ENCODE measurements at places on chromosomes 7 and 10. TPM values are rescaled to one million over a fixed set of nuclear protein-coding genes. Genes with fewer than 3 reads are reported as not detected.

Gene DGKB
- total RNA-seq, result not detected

Gene PNLIPRP1
- not detected for total RNA-seq

DNA sequence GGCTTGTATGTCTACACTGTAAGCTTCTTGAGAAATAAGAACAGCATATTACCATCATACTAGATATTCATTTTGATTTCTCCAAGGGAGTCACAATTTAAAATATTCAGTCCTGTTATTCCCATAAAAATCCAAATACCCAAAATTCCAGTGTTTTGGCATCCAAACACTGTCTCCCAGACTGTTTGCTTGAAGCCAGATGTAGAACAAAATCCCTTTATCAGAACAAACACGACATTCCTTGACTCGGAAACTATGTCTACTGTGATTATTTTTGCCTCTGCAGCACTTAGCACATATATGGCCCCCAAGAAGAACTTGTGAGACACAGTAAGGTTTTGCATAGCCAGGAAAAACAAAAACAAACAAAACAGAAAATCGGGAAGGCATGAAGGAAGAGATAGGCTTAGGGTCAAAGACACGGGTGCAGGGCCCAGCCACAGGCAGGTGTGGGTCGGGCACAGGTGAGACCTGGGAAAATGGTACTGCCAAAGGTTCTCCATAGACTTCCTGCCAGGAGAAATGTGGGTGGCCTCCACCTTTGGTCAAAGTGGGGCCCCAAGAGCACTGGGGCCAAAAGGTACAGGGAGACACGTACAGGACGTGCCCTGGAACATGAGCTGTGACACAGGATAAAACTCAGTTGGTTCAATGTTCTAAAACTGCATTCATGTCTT is 36.5 kb downstream of the CPXM2 start:
- H3K4me3 ChIP-seq, result no peak overlapping the region

GRCh38 chr10:48516911-48517310 is 88.0 kb downstream of the ARHGAP22 start:
- H3K27ac ChIP-seq, result no peak overlapping the region
- DNase-seq, result no peak
- H3K4me1 ChIP-seq, result 0 out of 2 replicates have a peak, but pooled peaks cover 11% of the 10 kb centered on the region
- no peaks in the 10 kb centered on the region for H3K36me3 ChIP-seq

DNA sequence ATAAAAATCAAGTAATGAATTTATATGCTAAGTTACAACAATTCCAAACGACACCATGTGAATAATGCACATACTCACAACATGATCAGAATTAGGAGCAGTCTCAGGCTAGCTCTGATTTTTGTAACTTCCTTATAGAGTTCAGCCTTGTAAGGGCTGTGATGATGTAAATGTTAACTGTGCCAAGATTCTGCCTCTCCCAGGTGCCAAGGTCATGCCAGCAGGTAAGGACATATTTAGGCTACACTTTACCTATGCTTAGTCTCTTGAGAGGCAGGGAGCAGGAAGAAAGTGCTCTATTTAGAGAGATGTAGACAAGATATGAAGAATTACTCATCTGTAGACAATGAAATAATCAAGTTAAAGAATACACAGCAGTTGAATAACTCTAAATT is 53.6 kb upstream of the AGR3 start:
- no peaks in the 10 kb centered on the region for H3K36me3 ChIP-seq
- no peak overlapping the region for H3K27ac ChIP-seq
- no peak overlapping the region for H3K4me3 ChIP-seq
- no peaks in the 10 kb centered on the region for H3K27me3 ChIP-seq

DNA sequence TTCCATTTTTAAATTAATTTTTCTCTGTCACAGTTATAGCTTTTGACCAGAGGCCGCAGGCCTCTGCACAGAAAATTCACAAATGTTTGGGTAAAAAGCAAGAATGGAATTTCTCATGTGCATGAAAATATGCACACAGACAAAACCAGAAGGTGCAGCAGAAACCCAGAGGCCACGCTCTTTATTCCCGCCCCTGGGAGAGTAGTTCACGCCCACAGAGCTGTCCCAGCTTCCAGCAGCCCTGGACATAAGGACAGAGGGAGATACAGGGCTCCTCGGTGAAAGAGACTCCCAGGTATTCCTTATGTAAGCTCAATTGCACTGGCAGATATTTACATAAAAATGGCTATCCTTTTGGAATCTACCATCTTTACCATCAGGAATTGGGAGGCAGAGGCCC is 245.2 kb upstream of the NFE2L3 start:
- H3K36me3 ChIP-seq, result no peaks in the 10 kb centered on the region
- H3K4me1 ChIP-seq, result no peaks in the 10 kb centered on the region
- no peak overlapping the region for H3K4me3 ChIP-seq

Gene GPR22
- total RNA-seq, result not detected

Gene TMEM225B
- total RNA-seq, result 0.60 TPM

GRCh38 chr7:55108818-55109217 is 90.0 kb downstream of the EGFR start:
- no peak overlapping the region for H3K4me3 ChIP-seq
- DNase-seq, result no peak
- no peak overlapping the region for H3K27ac ChIP-seq

Gene CALHM3
- total RNA-seq, result not detected

DNA sequence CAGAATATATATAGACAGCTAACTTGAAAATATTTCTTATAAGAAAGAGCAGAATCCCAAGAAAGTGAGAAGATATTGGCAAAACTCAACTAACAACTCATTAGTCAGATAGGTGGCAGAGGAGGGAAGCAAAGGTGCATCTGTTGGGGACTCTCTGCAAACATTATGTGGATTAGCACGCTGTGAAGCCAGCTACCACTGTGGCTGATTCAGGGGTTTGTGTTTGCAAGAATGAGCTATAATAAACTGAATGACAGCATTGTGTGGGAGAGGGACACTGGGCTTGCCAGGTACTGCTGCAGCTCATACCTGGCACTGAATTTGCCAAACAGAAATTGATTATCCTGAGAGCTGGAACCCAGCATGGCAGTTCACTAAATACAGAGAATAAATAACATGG is 170.3 kb upstream of the MINDY3 start:
- H3K27ac ChIP-seq, result no peak overlapping the region
- no peaks in the 10 kb centered on the region for H3K4me1 ChIP-seq
- H3K27me3 ChIP-seq, result no peaks in the 10 kb centered on the region
- DNase-seq, result no peak
- H3K36me3 ChIP-seq, result no peaks in the 10 kb centered on the region
- H3K4me3 ChIP-seq, result no peak overlapping the region

GRCh38 chr7:40810274-40810673 is 675.5 kb downstream of the SUGCT start:
- no peak overlapping the region for H3K27ac ChIP-seq
- H3K4me3 ChIP-seq, result no peak overlapping the region
- no peaks in the 10 kb centered on the region for H3K27me3 ChIP-seq
- no peaks in the 10 kb centered on the region for H3K4me1 ChIP-seq

DNA sequence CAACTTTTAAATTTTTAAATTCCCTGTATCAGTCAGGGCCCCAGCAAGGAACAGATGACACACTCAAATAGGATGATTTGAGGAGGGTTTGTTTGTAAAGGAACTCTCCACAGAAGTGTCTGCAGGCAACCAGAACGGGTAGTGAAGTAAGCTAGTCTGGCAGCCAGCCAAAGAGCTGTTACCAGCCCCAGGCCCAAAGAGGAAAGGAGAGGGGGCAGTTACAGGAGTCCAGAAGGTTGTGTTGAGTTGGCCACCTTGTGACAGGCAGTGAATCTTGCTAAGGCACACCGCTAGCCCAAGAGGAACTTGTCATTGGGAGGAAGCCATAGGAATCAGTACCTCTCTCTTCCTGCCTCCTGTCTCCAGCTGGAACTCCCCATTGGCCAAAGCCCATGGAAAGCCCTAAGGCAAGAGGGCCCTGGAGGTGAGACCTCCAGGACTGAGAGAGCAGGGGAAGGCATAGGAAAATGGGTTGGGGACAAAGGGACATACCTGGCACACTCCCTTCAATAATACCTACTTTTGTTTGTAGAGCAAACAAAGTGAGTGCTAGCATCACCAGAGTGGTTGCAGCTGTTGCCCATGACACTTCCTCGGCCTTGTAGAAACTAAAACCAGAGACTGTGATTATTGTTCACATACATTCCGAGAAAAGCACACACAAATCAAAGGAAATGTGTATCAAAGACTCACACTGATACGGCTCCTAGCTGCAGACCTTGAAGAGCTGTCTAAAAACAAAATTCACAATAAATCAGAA is 25.4 kb upstream of the GATAD1 start:
- peaks cover 21% of the 10 kb centered on the region for H3K4me1 ChIP-seq
- no peaks in the 10 kb centered on the region for H3K27me3 ChIP-seq
- H3K4me3 ChIP-seq, result no peak overlapping the region
- H3K36me3 ChIP-seq, result no peaks in the 10 kb centered on the region
- no peak overlapping the region for H3K27ac ChIP-seq

Data from HepG2 (cell line).